DMS79 (cell line): ENCODE measurements at places on chromosomes 6 and 20.
A peak's percentile ranks its signal among the peaks of the same experiment; 100 is the strongest.

- DNase-seq, result no peak
Observed at GRCh38 chr20:59190466-59190865, 26.8 kb downstream of the ZNF831 start.

DNA sequence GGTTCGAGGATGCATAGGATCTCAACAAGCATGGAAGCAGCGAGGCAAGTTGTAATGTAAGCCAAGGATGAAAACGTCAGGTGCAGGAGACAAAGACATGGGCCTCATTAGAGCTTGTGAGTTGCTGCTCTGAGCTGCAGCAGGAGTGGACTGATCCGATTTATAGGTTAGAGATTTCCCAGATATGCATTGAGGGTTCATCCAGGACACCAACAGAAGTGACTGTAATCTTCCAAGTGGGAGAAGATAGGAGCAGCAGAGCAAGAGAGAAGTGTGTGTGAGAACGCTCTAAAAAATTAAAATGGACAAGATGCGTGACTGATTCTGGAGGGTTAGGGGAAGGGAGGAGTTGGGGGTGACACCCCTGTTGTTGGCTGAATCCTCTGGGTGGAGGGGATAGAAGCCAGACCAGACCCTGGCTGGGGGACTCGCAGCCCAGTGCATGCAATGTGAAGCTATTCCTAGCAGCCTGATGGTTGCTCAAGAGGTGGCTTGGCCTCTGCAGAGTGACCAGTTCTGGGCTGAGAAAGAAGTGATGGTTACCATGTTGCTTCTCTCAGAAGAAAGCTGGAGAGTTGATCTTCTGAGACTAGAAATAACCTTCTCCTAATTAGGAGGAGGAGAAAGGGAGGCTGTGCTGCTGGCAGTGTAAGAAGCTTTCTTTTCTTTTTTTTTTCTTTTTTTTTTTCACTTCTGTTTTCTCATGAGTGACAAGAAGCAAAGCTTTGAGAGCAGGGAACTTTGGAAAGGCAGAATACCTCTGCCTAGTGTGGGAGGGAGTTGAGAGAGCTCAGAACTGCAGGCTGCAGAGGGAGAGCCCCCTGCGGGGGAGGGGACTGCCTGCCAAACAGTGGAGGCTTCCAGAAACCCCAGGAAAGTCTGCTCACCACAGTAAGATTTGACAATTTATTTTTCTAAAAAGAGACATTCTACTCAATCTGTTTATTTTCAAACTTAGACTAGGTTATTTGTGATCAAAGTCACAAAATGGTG, 116.9 kb downstream of the SLX4IP start:
- DNase-seq, result no peak

GRCh38 chr6:53594596-53594995, 49.7 kb upstream of the GCLC start:
- no peak for DNase-seq

GRCh38 chr6:20709451-20709850, 175.2 kb downstream of the CDKAL1 start:
- DNase-seq, result peak; percentile 78

DNA sequence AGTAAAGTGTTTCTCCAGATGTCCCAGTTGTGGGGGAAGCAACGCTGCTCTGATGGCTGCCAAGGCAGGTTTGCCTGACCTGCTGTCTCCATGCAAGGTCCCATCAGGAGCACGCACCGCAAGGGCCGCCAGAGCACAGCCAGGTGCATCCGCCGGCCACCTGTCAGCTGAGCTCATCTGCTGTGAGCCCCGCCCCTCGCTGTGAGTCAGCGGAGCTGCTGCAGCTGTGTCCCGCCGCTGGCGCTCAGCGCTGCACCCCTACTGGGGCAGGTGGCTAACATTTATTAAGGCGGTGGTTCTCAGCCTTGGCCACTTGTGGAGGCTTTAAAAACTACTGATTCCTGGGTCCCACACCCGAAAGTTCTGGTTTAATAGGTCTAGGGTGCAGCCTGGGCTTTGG, 225.7 kb downstream of the UST start:
- DNase-seq, result peak; percentile 77

GRCh38 chr20:1376007-1376406, 16.8 kb downstream of the FKBP1A start:
- DNase-seq, result no peak

GRCh38 chr6:167541544-167541943, 216.7 kb downstream of the TTLL2 start:
- DNase-seq, result no peak

- DNase-seq, result no peak
Observed at GRCh38 chr20:13739731-13740649, 44.7 kb downstream of the ESF1 start.

DNA sequence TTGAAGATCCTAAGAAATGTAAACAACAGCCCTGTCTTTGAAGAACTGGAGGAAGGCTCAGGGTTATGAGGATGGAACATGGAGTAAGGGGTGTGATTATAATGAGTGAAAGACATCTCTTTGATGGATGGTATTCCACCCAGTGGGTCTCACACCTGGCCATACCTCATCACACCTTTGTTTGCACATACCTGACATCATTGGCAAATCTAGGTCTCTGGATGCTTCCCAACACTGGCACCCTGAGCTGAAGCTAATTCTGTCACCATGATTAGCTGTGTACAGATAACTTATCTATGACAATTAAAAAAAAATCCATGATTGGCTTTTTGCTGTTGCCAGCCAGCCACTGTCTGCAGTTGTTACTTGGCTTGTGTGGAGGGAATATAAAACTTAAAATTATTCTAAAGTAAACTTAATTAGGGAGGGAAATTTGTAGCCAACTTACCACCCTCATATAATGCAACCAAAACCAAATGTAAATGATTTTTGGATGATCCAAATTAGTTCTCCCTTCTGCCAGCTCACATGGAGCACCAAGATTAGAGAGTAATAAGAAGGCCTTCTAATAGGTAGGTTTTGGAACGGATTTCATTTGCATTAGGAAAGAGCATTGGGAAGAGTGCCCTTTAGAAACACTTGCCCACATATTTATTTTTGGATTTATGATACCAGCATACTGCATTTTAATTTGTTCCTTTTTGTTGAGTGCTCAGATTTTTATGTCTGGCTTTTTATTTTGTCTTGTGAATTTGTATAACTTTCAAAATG, 249.5 kb downstream of the SOX4 start:
- no peak for DNase-seq

DNA sequence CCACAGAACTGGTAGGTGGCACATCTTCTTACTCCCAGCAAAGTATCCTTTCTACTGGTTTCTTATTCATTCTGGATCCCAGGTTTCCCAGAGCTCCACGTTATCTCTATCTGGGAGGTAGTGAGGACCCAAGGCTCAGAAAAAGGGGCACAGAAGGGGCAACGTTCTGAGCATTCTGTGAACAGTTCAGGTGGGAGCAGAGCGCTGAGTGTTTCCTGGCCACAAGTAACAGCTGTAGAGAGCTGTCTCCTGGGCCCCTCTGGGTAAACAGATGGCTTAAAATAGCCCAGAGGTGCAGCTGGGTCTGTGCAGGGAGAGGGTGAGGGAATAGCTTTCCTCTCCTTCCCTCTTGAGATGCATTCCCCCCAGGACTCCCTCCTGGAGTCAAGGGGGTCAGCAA, 2.1 kb downstream of the APOBEC2 start:
- DNase-seq, result no peak

- DNase-seq, result no peak
Observed at GRCh38 chr20:58149437-58150091, 78.9 kb downstream of the ANKRD60 start.

DNA sequence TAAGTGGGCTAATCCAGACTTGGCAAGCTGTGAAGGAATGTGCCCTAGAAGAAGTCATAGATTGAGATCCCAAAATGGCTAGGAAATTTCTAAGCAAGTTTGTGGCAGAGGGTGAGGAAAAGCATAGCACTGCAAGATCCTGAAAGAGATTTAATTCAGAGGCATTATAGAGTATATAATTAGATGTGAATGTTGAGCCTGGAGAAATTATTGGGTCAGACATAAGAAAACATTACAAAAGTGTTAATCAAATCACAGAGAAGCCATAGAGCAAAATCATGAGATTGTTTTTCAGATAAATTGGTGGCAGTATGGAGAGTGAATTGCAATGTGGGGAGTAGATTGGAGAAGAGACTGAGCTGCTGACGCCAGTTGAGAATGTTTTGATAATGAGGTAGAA, 90.0 kb downstream of the CD2AP start:
- DNase-seq, result no peak

- DNase-seq, result no peak
Observed at GRCh38 chr6:69232008-69232407, 564.8 kb downstream of the LMBRD1 start.

- DNase-seq, result peak; percentile 27
Observed at GRCh38 chr20:561437-562231, 18.0 kb upstream of the CSNK2A1 start.

GRCh38 chr20:34622821-34623451, 54.0 kb downstream of the PIGU start:
- DNase-seq, result no peak
